NCI-H1930 (cell line): ENCODE measurements at places on chromosomes 2 and 18.

GRCh38 chr2:118061135-118061955, 26.9 kb upstream of the INSIG2 start:
- DNase-seq: no peak

- DNase-seq: no peak
Observed at GRCh38 chr2:7999683-8000476, 682.0 kb upstream of the ID2 start.

DNA sequence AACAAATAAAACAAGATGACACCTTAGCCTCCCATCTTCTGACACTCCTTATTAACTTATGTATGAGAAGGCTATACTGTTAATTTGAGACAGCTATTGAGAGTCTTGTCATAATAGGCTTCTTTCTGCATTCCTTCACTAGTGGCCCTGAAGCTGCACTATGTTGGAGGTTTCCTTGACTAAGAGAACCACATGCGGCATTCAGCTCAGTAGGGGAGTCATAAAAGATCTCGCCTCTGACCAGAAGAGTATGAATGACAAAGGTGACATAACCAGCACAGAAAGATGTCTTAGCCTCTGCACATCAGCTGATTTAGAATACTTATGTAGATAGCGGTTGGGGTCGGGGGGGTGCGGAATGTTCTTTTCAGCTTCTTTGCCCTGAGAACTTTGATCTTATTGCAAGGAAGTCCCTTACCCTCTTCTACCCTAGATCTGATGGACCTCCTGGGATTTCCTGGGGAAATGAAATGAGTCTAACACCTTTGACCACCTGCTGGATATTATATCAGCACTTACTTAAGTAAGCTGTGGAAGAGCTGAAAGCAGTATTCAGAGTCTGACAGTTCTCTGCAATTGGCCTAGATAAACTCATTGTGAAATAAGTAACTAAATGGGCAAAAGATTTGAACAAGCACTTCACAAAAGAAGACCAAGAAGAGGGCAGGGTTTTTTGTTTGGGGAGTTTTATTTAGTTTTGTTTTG, 24.2 kb downstream of the RBM45 start:
- no peak for DNase-seq

- DNase-seq: no peak
Observed at GRCh38 chr18:23563377-23564043, 22.8 kb downstream of the NPC1 start.

DNA sequence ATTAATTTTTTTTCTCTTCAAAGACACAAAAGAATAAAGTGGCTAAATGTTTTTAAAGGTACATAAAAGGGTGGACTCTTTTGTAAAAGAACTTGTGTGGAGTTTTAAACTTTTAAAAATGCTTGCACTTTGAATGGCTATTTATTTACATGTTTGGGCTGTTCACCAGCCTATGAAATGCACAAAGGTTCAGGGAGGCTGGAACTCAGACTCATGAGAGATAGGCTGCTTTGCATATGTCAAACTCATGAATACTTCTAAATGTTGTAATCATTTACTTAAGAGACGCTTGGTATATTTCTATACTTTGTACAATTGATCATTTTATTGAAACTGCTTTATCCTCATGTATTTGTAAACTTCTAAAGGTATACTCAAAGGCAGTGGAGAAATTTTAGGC, 79.9 kb downstream of the ZEB2 start:
- DNase-seq: no peak

GRCh38 chr2:28982381-28982950, 1.4 kb downstream of the TOGARAM2 start:
- DNase-seq: no peak

GRCh38 chr2:114368705-114369104, 73.7 kb upstream of the DPP10 start:
- DNase-seq: no peak

GRCh38 chr2:103153580-103154284, 391.9 kb downstream of the TMEM182 start:
- DNase-seq: no peak
